ENCODE measurements at places on chromosomes 6 and 20.

GRCh38 chr6:170039156-170040114, 251.4 kb downstream of the DLL1 start:
- DNase-seq, result no peak

DNA sequence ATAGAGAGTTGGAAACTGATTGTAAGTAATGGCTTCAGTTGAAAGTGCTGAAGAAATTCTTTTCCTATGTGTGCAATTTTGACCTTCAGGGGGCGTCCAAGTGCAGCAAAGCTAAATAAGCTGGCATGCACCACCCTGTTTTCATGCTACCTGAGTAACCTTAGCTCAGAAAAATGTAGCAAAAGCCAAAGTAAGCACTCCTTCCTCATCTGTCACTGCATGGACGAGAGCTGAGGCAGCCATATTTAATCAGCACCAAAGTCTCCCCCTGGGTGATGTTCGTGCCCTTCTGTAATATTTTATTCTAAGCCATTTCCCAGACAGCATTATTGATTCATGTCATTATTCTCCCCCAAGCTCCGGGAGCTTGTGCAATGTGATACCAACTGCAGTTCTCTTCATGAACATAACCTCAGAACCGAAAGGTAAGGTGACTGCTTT, 123.1 kb downstream of the RPS12 start:
- no peak for DNase-seq

- no peak for DNase-seq
These were observed 217.3 kb upstream of the PREP start for GRCh38 chr6:105619971-105620741.

DNA sequence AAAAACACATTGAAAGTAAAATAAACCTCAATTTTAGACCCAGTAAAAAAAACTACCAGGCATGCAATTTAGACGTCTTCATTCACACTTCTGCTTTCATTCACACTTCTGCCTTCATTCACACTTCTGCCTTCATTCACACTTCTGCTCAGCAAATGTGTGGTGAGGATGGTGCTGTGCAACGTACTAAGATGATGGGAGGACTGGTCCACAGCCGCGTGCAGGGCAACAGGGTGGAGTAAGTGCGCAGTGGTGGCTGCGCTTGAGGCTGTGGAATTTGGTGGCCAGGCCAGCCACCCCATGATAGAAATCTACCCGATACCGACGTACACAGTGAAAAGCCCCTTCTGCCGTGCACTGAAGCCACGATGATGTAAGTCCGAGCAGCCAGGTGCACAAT, 114.3 kb upstream of the CD93 start:
- no peak for DNase-seq

DNA sequence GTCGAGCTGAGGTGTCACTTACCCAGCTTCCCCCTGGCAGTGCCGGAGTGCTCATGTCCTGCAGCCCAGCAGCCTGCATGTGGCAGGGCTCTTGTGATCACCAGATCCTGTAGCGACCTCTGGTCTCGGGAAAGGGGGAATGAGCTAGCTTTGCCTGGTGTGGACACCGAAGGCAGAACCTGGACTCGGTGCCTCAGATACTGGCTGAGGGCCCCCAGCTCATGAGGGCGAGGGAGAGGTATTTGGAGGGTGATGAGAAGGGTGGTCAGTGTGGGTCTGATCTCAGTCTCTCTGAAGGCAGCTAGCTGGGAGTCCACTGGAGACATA, 26.3 kb downstream of the SUN5 start:
- no peak for DNase-seq
